ENCODE measurements at places on chromosomes 5 and 9.

DNA sequence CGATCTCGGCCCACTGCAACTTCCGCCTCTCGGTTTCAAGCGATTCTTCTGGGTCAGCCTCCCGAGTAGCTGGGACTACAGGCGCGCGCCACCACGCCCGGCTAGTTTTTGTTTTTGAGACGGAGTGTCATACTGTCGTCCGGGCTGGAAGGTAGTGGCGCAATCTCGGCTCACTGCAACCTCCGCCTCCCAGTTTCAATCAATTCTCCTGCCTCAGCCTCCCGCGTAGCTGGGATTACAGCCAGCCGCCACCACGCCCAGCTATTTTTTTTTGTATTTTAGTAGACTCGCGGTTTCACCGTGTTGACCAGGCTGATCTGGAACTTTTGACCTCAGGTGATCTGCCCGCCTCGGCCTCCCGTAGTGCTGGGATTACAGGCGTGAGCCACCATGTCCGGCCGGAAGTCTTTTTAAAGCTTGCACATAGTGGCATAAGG, 1.2 kb downstream of the SMC5 start:
- no peak for DNase-seq

DNA sequence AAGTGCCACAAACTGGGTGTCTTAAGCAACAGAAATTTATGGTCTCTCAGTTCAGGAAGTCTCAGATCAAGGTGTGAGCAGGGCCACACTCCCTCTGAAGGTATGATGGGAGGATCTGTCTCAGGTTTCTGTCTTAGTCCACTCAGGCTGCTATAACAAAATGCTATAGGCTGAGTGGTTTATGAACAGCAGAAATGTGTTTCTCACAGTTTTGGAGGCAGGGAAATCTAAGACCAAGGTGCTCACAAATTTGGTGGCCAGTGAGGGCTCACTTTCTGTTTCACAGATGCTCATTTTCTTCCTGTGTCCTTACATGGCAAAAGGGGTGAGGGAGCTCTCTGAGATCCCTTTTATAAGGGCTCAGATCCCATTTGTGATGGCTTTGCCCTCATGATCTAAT, 281.4 kb downstream of the CWC27 start:
- no peak for DNase-seq

DNA sequence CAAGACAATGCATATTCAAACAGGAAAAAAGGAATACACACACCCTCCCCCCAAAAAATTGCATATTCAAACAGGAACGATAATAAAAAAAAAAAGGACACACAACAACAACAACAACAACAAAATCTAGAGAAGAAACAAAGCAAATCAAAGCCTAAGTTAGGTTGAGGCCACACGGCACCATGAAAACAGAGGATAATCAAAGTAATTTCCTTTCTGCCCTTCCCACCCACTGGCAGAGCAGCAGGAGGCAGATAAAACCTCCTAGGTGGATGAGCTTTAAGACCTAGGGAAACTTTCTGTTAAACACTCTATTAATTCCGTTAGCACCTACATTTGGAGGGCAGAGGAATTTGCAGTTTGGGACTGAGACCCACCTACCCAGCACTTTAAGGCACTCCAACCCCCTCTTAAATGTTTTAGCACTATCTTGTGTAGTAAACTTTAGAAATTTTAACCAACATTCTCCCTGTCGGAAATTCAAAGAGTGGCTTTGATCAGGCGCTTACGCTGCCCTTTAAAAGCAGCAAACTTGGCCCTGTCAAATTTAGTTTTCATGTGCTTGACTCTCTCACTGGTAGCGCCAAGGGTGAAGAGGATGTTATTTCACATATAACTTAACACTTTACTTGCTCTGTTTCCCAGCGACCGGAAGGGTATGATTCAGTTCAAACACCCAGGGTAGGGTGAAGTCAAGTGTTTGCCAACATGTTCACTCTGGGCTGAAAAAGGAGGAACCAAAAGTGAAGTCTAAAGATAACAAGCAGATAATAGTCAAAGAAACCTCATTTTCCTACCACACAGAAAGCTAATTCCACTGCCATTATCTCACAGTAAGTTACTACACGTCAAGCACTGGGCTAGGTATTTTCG, 9.2 kb downstream of the ENC1 start:
- no peak for DNase-seq

DNA sequence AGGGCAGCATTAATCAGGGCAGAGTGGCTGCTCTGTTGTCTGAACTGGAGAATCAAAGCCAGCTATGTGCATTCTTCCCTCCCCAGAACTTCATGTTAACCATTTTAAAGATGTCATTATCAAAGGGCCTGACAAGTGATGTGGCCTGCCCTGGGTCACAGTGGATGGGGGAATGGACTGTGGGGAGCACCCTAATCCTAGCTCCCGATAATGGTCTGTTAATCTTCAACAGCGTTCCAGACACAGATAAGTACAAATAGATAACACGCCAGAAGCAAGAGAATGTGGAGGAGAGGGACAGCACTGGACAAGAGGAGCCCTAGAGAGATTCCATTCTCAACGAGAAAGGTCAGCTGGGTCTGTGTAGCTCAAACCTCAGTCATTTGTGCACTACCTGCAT, 77.5 kb downstream of the DPYSL3 start:
- DNase-seq = no peak

- no peak for DNase-seq
These were observed 1397.5 kb upstream of the CDH6 start for GRCh38 chr5:29796013-29796412.

DNA sequence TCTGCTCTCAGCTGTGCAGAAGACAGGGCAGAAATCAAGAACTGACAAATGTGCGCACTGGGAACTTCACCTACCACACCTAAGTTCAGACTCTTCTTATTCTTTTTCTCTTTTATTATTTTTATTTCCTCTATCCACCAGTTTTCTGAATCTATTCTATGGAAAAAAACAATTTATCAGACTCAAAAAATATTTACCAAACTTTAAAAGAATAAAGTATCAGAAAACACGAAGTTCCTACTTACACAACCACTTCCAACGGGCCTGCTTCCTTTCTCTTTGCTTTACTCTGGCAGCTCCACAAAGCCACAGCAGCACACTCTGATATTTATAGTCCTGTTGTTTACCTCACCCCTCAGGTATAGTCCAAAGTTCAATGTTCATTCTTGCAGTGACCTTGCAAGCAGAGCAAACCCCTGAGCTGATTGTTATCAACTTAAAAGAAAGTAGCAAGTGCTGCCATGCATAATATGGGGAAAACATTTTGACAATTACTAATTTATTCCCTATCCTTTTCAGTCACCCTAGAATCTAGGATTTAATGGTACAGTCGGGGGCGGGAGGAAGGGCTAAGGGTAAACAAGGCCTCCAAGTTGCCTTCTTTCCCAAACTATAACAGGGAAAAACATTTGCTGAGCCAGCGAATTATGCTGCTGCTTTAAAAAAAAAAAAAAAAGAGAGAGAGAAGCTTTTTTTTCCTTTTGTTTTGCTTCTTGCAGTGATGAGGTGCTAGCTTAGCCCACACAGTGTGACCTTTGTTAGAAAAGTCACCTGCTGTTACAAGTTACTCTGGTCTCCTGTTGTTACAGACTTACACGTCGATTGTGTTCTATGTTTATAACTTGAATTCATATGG, at the start of gene SELENOP:
TSS of gene SELENOP (minus strand) at position 302 of the 856 bp plus-strand sequence. CDS start 3,539 bp downstream, outside the sequence.
- peak; percentile 61 for DNase-seq

GRCh38 chr5:80736730-80737129, 81.9 kb upstream of the DHFR start:
- no peak for DNase-seq

All from T47D (cell line).